ENCODE measurements at places on chromosomes 16 and 17.

GRCh38 chr17:35569405-35569804 is 8.8 kb upstream of the SLFN14 start:
- no peak for DNase-seq

DNA sequence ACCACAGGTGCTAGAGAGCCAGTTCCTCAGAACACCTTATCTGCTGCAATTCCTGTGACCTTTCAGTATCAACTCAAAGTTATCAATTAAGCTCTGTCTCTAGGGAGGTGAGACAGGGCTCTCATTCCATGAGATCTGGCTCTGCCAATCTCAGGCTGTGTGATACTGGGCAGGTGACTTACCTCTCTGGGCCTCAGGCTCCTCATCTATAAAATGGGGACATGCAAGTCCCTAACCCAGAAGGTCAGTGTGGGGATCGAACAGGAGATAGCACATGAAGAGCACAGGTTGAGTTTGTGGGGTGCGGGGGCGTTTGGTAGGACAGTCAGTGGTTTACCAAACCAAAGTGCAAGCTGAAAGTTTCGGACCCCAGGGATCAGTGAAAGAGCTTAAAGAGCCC is 319.3 kb upstream of the CCL2 start:
- DNase-seq = no peak

DNA sequence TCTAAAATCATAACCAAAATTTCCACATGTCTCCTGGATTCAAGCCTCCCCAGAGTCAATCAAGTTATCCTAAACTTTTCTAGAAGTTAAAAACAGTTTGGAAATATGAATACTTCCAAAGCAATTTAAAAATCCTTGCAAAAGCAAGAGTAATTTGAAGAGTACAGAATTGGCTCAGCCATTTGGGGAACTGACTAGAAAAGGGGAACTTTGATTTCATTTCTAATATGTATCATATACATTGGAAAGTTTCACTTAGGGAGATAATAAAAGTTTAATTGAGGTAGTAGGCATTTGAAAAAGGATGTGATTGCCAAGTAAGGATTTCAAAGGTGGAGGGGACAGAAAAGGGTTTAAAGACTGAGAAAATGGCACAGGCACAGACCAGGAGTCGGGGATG is 9.0 kb upstream of the SLFN12L start:
- DNase-seq = no peak

DNA sequence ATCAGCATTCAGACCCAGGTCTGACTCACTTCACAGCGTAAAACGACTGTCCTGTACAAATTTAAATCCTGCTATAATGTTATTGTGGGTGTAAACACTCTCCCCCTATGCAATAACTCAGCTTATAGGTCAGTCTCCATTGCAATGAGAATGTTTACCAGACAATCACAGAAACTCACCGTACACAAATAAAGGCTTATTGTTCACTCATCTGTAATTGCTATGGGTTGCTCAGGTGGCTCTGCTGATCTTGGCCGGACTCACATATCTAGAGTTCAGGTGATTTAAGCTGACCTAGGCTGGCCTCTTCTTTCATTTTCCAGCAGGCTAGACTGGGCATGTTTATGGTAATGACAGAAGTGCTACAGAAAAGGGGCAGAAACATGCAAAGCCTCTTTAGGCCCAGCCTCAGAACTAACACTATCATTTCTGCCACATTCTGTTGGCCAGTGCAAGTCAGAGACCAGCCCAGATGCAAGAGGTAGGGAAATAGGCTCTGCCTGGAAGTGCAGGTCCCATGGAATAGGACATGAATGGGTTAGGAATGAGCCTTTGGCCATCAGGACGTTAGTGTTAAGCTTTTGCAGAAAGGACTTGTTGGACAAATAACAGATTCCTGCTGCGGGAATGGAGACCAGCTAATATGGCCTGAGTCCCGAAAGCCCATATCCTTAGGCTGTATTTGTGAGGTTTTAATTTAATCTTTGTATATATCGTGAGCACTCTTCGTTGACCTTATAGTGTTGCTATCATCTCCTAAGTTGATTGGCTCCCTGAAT is 44.0 kb downstream of the HLF start:
- no peak for DNase-seq

DNA sequence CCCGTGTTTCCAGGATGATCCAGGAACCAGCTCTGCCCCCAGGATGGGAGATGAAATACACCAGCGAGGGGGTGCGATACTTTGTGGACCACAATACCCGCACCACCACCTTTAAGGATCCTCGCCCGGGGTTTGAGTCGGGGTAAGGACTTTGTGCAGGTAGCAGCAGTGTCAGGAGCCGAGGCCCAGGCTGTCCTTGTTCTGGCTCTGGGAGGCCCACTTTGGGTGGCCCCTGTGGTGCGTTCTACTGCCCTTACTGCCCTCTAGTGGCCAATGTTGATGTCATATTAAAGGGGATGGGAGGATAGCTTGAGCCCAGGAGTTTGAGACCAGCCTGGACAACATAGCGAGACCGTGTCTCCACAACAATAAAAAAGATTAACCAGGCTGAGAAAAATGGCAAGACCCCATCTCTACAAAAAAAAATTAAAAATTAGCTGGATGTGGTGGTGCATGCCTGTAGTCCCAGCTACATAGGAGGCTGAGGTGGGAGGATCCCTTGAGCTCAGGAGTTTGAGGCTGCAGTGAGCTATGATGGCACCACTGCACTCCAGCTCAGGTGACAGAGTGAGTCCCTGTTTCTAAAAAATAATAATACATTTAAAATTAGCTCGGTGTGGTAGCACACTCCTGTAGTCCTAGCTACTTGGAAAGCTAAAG is 20.9 kb upstream of the CLEC18A start:
- DNase-seq = peak; percentile 41

DNA sequence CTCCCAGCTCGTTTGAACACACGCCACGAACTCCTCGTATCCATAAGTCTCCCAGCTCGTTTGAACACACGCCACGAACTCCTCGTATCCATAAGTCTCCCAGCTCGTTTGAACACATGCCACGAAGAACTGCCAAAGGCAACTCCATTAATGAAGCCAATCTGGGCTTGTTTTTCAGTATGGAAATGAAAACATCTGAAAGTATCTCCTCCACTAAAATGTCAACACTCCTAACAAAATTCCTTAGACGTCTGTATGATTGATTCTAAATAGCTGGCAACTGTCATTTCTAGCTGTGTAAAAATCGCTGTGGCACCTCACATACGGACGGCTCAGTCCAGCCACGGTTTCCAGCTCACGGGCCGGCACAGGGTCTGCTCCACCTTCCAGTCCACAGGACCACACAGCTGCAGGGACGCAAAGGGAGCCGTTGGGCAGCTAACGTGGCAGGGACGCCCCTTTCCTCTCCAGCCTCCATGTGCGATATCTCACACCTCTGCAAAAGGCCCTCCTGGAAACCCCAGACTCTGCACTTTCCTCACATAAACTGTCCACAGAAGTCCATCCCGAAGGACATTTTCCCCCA is 67.1 kb upstream of the METRNL start:
- DNase-seq = no peak

DNA sequence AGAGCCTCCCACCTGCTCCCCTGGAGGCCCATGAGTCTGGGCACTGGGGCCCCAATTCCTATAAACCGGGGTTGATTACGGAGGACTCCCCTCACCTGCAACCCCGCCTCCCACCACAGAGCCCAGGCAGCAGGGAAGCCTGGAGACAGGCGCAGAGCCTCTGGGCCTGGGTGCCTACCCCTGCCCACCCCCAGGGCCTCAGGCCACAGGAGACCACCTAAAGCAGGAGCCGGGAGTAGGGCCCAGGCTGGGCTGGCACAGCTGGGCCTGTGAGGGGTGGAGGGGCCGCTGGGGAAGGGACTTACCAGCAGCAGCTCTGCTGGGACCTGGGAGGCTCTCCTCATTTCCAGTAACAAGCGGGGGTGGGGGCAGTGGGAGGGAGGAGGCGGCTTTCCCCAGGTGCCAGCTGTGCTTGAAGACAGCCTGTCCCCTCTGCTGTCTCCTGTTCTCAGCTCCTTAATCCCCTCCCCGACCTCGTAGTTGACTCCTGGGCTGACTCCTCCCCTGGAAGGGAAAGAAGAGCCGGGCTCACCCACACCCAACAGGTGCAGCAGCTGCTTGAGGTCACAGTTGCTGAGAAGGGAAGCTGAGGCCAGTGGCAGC is 46.8 kb downstream of the TMEM235 start:
- DNase-seq = no peak

- peak; percentile 1 for DNase-seq
These were observed 1327.3 kb upstream of the GOT2 start for GRCh38 chr16:60061396-60061795.

DNA sequence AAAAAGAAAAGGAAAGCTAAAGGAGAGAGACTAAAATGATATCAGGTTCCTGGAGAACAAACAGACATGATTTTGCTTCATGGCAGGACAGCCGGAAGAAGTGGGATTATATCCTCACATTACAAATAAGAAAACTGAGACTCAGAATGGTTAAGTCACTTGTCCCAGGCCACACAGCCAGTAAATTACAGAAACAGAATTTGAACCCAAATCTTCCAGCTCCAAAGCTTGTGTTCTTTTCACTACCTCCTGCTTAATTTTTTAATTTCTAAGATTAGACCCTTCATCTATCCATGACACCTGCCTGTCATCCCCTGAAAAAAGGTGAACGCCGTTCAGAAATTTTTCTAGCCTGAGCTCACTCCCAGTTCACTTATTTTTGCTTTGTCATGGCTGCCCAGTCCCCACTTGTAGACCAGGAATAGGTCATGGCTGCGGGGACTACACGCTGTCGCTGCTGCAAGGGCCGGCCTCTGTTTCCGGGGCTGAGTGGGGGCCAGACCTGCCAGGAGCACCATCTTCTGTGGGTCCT is 36.1 kb downstream of the MAPT start:
- DNase-seq = no peak
